ENCODE measurements at places on chromosomes 3 and 15. TPM values are rescaled to one million over a fixed set of nuclear protein-coding genes. Genes with fewer than 3 reads are reported as not detected.

DNA sequence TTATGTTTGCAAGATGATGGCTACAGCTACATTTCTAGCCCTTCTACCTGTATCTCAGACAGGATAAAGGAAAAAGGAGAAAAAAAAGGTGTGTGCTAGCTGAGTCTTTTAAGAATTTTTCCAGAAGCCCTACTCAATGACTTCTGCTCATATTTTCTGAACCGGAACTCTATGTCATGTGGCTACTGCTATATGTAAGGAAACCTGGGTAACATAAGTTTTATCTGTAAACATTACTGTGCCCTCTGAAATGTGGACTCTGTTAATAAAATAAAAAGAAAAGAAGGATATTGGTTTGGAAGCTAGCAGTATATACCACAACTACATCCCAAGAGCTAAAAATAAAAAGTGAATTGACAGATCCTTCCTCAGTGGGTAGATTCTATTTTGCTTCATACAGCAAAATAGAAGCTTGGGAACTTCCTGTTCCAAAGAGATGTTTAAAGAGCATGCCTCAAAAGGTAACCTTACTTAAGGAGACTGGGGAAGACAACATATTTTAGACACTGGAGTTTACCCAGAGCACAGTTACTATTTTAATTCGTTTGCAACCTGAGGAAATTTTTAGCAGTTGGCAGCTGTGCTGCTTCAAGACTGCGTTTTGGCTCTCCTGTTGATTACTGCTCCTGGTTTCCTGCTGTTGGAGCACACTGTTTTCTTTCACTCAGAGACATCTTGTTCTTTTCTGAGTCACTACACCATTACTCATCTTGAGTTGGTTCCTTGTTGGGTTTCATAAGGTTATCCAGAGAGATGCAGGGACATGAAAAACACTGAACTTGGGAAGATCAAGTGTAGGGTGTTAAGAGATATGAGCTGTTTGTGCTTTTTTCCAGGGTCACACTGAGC lies 280.7 kb downstream of the NFKBIZ start:
- H3K27ac ChIP-seq: no peak overlapping the region
- H3K4me1 ChIP-seq: no peaks in the 10 kb centered on the region
- no peaks in the 10 kb centered on the region for H3K27me3 ChIP-seq
- H3K4me3 ChIP-seq: no peak overlapping the region
- no peaks in the 10 kb centered on the region for H3K36me3 ChIP-seq

DNA sequence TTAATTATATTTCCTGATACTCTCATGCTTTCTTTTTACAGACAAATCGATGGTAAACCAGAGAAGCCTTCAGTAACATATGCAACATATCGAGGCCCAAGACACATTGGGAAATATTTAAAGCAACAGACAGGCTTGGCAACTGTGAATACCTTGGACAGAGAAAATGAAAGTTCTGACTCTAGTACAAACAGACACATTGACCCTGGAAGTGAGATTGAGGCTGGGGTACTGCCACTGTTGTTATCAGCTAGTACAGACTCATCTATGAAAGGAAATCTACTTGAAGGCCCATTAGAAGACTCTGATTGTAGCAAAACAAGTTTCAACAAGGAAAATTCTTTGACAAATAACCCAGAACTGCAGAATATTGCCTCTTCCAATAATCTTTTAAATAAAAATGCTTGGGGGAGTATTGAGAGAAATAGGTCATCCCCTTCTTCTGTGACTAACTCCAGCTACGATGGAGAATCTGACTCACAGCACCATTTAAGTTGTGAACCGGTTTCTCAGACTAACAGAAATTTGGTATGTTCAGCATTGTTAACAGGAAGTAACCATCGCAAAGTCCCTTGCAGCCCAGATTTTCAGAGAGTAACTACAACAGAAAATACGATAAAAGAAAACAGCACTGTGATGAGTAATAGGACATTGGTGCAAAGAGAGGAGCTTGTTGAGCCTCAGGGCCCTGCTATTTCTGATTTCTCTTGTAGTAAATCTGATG lies 50.2 kb downstream of the CRYBG3 start:
- H3K4me3 ChIP-seq: no peak overlapping the region
- DNase-seq: no peak
- H3K27ac ChIP-seq: no peak overlapping the region
- H3K36me3 ChIP-seq: no peaks in the 10 kb centered on the region

The OIP5 gene
- total RNA-seq: 26.7 TPM

The PPP1R14D gene
- total RNA-seq: 0.64 TPM

The PLA1A gene
- not detected for total RNA-seq
